ENCODE measurements at places on chromosomes 11 and 22. TPM values are rescaled to one million over a fixed set of nuclear protein-coding genes. Genes with fewer than 3 reads are reported as not detected.

Gene ZNF408
- total RNA-seq, result 16.9 TPM

Gene SEPTIN3
- 1.2 TPM for total RNA-seq

Gene MAPK8IP1
- total RNA-seq, result 0.57 TPM

Gene PHLDB1
- 5.7 TPM for total RNA-seq

Gene NNMT
- total RNA-seq, result not detected

Gene TMPRSS13
- 1.8 TPM for total RNA-seq

GRCh38 chr22:44032126-44032730, 8.1 kb downstream of the PARVB start:
- no peak for DNase-seq

DNA sequence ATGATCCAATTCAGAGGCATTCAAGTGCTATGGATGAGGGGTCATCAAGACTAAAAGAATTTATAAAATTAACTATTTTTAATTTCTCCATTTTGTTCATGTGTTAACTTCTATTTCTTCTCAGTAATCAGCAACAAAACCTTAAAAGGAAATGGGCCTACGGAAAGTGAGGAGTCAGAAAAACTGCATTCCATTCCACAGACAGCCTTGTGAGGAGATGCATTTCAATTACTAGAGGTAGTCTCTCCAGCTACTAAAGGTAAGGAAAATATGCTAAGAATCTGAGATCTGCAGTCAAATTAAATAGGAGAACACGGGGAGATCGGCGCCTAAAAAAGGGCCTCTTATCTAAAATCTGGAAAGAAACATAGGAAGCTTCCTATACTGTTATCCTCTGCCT, 661.7 kb downstream of the DLG2 start:
- no peak for DNase-seq

DNA sequence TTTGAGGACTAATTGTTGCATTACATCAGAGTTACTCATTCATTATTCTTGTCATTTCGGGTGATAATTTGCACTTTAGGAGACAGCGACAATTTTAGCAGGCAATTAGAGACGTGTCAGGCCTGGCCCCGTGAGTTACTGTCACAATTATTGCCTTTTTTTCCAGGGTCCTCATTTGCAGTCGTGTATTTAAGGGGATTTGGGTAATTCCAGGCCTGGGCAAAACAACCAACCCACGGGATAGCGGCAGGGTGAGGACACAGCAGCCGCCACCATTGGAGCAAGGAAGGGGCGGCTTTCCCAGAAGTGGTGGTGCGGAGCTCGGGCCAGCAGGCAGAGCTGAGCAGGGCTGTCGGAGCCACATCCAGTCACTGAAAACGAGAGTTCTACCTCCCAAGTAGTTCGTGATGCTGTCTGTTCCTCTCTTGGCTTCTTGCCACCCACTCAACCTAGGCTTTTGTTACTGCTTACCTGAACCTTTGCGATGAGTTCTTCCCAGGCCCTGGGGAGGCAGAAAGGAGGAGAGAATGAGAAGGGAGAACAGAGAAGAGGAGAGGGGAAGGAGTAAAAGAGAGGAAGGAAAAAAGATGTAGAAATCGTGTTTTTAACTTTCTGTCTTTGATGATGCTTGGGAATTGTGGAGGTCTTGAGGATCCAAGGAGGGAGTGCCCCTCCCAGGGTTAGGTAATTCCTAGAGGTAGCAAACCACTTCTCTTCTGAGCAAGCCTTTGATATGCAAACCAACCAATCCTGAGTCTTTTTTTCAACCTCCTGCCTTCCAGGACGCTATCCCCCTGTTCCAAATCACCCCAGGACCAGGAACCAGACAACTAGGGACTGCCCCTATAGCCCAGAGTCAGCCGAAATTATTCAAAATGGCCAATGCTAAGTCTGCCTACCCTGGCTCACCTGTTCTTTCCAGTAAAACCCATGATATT, 236.1 kb downstream of the MIAT start:
- no peak for DNase-seq

DNA sequence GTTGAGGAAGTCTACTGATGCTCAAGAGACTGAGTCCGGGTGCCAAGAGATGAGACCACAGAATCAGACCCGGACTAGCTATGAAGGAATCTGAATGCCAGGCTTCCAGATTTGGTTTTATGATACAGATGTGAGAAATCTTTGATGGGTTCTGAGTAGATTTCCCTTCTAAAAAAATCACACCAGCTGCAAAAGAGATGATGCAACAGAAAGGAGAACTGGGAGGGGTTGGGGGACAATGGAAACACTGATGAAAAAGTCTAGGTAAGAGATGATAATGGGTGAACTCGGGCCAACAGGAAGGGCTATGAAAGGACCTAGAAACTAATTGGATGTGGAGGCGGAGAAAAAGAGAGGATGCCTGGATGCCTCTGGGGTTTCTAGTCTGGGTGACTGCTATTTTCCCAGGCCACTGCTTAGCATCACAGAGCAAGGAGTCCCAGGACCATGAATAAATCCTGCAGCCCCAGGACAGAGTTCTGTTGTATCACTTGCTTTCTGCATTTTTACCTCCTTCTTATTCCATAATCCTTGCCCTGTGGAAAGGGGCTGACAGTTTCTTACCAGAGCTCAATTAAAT, 115.4 kb upstream of the SEZ6L start:
- no peak for DNase-seq

DNA sequence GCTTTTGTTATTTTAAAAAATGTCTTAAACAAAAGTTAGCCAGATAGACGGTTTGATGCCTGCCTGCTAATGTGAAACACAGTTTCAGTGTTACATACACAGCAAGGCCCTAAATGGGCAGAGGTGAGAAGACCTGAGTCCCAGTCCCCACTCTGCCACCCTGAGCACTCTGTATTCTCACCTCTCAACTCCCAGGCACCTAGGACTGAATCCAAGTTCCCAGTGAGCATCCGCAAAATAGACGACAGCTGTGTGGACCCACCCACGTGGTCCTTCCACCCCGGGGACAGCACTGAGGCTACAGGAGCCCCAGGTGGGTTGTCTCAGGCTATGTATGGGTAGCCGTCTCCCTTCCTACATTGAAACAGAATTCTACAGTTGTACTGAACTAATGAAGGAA, 111.5 kb downstream of the RPL27A start:
- no peak for DNase-seq

DNA sequence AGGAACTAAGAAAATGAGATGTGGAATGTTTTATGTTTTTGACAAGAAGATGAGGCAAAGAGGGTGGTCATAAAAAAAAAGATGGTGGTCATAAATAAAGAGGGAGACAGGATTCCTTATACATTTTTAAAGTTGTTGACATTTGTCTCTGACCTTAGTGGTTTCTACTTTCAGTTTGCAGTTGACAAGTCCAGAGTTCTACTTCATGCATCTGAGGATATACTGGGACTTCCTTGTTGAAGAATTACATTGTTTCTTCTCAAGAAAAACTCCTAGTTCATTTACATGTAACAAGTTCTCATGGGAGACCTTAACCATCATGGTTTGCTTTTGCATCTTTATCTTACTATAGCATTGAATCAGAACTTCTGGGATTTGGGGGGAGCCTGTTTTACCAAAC, 1.2 kb downstream of the OR6X1 start:
- DNase-seq, result no peak

- no peak for DNase-seq
Measured at GRCh38 chr22:41957941-41958556, 6.1 kb downstream of the SMIM45 start.

DNA sequence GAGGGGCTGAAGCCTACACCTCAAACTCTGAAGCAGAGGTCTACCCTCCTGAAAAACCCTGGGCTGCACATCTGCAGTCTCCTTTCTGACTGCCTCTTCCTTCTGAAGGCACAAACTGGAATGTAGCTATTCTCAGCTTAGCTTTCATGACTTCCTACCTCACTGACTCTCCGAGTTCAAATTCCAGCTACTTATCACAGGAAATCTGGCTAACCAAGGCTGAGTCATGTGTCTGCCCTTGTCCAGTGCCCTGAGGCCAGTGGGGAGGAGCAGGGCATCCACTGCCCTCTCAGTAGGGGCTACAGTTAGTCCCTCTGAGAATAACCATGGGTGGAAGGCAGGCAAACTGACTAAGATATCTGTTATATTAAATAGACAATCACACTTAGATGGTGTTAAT, 29.2 kb downstream of the PDGFD start:
- no peak for DNase-seq

- no peak for DNase-seq
Measured at GRCh38 chr22:50236731-50237409, 8.0 kb downstream of the TUBGCP6 start.

- DNase-seq, result no peak
Measured at GRCh38 chr11:59172345-59173079, 580 bp downstream of the DTX4 start.

DNA sequence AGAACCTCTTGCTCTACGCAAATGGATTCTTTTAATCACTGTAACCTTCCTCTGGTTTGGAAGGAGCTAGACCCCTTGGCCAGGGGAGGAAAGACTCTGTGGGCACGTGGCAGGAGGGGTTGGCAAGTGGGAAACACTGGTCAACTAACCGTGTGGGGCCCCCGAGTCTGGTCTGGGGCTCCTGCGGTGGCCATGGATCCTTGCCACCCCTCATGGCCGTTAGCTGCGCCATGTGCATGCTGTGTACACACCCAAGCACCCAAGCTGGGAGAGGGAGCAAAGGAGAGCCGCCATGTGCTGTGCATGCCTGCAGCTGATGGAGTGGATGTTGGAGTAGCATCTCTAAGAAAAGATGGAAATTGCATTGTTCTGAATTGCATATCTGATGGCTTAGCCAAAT, 730.6 kb downstream of the FAM181B start:
- no peak for DNase-seq

- no peak for DNase-seq
Measured at GRCh38 chr11:79421820-79422219, 19.0 kb downstream of the TENM4 start.

- DNase-seq, result no peak
Measured at GRCh38 chr11:1437500-1437899, 47.8 kb downstream of the BRSK2 start.

GRCh38 chr11:60786811-60787567, 1.9 kb downstream of the MS4A10 start:
- no peak for DNase-seq

DNA sequence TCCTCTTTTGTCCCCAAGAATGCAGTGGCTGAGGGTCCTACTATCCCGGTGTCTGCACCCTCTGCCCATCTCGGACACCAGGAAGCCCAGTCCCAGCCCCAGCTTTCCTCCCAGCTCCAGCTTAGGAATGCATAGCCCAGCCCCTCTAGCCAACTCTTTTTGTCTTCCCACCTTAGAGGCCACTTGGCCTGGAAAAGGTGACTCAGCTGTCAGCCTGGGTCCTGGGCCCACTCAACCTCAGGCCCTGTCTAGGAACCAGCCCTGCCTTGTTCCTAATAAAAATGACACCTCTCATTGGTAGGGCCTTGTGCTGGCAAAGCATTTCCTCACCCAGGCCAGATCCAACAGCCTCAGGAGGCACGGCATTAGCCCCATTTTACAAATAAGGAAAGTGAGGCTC, 28.2 kb downstream of the PDE2A start:
- DNase-seq, result no peak

DNA sequence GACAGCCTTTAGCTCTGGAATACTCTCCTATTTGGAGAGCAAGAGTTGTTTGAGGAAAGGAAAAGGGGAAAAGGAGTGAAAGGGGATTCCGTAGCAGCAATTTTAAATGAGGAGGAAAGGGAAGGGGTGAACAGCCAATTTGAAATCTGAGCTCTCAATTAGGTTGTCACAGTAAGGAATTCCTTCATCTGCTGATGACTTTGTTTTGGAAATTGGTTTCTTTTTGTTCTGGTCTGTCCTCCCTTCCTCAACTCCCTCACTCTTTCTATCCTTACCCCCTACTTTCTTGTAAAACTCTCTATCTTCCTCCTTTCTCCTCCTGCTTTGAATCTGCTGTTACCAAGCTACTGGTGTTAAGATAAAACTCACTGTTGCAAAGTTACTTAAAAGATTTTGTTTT, 1155.6 kb downstream of the DLG2 start:
- no peak for DNase-seq

DNA sequence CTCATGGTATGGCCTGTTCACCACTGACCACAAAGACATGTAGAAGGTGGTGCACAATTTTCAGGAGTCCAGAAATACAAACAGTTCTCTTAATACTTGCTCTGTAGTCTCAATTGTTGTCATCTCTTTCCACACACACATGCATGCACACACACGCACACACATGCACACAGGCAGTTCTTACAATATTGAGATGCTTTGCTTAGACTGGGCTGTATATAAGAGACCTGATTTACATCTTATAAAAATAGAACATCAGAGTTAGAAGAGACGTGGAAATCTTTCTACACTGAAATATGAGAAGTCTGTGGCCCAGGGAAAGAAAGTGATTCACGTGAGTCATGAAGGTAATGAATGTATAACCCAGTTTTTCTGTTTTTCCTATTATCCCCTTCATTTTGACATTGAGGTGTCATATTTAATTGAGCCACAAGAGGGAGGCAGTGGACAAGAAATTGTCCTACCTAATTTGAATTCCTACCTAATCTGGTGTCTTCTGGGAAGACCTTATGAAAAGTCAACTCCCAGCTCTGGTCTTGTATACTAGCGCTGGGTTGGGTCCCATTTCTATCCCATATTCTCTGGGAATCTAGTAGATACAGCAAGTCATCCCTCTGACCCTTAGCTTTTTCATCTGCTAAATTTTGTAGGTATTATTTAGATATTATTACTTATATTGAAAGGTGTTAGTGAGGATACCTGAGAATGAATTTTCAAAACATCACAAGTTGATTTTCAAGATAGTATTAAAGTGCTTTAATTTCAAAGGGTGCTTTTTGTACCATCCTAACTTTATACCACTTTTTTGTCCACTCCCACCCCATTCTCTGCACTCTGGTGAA, 14.9 kb upstream of the MS4A4A start:
- DNase-seq, result peak; percentile 46

DNA sequence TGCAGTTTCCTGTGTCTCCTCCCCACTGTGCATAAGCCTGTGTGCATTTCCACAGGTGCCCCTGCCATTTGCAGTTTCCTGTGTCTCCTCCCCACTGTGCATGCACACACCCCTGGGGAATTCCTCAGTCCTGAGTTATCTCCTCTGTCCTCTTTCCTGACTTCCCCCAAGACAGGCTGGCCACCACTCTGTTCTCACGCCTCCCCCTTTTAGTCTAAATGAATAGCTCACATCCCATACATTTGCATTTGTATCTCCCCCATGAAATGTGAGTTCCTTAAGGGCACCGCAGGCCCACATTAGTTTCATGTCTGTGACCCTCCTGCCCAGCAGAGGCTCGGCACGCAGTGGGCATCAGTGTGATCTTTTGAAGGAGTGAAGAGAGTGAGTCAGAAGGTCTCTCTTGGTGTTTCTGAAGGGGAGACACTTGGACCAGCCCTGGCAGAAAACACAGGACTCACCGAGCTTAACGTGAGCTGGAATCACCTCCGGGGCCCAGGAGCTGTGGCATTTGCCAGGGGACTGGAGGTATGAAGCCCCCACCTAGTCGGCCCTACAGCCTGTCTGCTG, 6.2 kb downstream of the LRRC74B start:
- no peak for DNase-seq

DNA sequence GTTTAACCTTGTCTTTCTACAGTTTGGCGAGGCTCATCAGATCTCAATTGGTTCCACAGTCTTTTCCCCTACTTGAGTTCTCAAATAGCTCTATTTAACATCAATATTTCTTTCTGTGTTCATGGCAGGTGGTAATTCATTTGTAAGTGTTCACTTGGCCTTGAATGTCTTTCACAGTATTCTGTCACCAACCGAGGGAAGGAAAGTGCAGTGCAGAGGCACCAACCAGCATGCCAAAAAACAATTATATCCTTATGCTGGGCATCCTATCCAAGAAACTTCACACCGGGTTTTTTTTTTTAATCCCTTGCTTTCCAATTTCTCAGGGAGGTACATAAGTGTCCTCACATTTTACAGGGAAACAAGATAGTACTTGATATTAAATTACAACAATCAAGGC, 55.0 kb upstream of the ZC3H12C start:
- DNase-seq, result no peak

All from activated naive CD4-positive, alpha-beta T cell treated with anti-CD3 and anti-CD28 coated beads, Interleukin-2, amount 50 U/mL, for 72 hours (primary cell).